IMR-90 (cell line): ENCODE measurements at places on chromosomes 1 and 21.

DNA sequence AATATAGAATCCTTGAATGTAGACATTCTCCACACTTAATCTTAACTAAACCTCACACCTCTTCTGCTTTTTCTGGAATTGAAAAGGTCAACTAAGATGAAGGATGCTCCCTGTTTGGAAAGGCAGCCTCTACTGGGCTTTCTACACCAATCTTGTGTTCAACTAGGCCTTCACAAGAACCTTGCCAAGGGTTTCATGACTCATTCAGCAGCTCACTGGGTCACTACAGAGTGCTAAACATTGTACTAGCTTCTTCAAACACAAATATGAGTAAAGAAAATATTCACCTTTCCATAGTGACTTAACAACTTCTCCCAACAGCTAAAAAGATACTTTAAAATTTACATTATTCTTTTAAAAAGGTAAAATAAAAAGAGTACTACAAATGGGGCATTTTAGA, 135.3 kb upstream of the PRMT6 start:
- DNase-seq: peak; percentile 38

GRCh38 chr1:87739704-87740103, 411.0 kb downstream of the LMO4 start:
- DNase-seq: no peak

DNA sequence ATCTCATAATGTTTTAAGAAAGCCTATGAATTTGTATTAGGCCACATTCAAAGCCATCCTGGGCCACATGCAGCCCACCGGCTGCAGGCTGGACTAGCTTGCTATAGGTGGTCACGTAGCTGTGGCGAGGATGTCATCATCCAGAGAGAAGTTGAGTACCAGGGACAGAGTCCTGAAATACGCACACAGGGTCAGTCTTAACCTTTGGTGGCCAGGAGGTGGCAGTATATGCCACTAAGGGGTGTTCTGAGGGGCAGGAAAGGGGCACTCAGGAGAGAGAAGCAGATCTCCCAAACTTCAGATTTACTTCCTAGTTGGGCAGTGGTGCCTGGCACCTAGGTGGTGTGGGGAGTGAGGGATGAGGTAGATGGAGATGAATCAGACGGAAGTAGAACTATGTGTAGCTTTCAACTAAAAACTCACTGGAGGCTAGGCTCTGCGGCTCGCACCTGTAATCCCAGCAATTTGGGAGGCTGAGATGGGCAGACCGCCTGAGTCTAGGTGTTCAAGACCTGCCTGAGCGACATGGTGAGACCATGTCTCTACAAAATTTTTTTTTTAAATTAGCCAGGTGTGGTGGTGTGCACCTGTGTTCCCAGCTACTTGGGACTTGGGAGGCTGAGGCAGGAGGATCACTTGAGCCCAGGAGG, 16.3 kb upstream of the CDK18 start:
- peak; percentile 59 for DNase-seq

DNA sequence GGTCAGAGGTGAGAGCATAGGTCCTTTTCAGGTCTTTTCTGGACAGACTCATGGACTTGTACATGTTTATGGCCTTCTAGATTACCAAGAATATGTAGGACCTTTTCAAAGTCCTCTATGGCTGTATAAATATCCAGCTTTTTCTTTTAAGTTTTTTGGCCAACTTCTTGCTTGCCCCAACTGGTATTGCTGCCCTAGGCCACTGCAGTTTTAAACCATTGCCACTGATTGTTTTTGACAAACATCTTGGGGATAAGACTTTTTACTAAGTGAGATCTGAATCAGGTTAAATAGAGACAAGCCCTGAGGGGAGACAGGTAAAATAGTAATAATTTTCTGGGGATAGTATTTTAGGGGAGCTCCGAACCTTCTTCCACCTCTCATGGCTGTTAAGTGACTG, 14.8 kb upstream of the DDR2 start:
- DNase-seq: no peak

DNA sequence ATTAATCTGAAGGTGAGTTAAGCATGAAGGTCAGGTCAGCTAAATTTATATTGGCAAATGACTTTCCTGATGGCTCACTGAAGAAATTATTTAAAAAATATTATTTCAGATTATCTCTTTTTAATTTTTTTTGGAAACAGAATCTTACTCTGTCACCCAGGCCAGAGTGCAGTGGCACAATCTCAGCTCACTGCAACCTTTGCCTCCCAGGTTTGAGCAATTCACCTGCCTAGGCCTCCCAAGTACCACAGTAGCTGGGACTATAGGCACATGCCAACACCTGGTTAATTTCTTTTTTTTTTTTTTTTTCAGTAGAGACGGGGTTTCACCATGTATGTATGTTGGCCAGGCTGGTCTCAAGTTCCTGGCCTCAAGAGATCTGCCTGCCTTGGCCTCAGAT, 976.7 kb downstream of the TTLL7 start:
- DNase-seq: no peak

- DNase-seq: no peak
These were observed 22.2 kb downstream of the FNDC5 start for GRCh38 chr1:32848354-32849063.

DNA sequence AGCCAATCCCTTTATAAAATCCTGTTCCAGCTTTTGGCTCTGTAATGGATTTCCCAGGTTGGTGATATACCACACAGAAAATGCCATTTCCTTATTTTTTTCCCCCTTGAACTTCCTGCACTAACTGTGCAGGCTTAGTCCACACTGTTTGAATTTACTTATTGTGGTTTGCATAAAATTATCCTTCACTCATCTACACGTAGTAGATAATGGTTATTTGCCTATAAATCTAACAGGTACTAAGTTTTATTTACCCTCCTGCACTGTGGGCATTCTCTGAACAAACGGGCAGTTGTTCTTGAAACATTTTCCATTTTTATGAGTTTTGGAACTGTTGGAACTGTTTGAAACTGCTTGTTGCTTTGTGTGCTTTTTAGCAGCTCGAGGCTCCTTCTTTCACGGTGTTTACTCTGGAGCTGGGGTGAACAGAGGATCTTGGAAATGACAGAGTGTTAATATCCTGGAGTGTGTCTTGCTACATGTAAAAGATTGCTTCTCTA, 23.0 kb upstream of the KIFAP3 start:
- DNase-seq: no peak

GRCh38 chr1:168470901-168471431, 72.8 kb downstream of the XCL2 start:
- peak; percentile 88 for DNase-seq

GRCh38 chr1:21232044-21232443, 55.3 kb upstream of the EIF4G3 start:
- peak; percentile 66 for DNase-seq

- no peak for DNase-seq
These were observed 17.6 kb upstream of the PEX10 start for GRCh38 chr1:2429780-2430591.

GRCh38 chr1:234680331-234680904, 70.4 kb upstream of the IRF2BP2 start:
- no peak for DNase-seq

DNA sequence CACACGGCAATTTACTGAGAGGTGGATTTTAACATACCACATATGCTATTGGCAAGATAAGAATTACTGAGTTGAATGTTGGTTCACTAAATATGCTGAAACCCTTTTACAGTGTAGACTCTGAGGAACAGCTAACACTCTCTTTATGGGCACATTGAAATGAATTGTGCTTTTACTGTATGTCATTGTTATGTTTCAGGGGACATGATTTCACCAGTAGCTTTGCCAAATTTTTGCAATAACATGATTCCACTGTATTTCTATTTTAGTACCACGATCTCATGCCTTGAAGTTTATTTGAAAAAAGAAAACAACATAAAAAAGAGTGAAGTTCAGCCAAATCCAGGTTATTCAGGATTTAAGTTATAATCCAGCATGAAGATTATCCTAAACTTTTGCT, 188.5 kb downstream of the HLX start:
- peak; percentile 21 for DNase-seq

DNA sequence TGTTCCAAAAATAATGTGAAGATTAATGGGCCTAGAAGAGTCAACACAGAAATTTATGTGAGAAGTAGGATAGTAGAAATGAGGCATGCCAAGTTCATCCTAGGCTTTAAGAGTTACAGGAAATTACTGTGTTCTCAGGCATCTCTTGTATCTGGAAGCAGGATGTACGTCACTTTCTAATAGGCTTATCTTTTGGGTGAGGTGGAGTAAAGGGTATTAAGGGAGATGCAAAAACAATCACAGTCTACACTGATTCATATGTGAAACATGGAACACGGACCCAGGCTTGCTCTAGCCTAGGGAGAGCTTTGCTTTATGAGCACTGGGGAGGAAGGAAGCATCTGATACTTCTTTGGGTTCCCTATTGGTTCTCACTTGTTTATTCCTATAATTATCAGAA, 84.5 kb upstream of the RGS4 start:
- DNase-seq: peak; percentile 94

- DNase-seq: peak; percentile 26
These were observed 575 bp downstream of the TRIM67 start for GRCh38 chr1:231162297-231162969.

DNA sequence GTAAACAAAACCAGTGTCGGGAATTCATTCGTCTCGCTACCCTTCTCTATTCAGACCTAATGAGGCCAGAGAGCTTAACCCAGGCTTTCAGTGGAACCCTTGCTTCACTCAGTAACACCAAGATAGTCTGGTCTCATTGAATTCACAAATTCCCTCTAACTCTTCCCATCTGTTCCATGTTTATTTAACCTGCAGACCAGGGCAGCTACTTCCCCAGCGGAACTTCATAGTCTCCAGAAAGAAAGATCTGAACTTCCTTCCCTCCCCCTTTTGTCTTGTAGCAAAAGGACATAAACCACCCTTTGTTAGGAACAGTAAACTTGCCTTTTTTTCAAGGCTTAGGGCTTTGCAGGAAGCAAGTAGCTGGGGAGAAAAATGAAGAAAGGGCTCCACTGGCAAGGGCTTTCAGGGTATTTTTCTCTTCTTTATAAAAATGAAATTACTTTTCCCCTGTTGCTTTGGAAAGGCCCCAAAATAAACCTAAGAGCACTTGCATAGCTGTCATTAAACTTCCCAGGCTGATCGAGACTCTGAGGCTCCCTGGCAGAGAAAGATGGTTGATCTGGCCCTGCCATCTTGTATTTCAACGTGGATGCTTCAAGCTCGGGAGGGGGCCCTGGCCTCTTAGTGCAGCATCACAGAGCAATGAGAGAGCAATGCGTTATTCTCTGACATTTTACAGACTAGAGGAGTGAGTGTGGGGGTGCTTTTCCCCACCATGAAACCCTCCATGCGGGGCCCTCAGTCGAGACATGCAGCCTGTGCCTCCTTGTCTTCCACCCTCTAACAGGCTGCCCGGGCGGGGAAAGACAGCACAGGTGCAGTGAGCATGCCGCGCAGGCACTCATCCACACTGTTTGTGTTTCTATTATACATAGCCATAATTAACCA, 30.0 kb downstream of the MIS18A start:
- DNase-seq: peak; percentile 4

DNA sequence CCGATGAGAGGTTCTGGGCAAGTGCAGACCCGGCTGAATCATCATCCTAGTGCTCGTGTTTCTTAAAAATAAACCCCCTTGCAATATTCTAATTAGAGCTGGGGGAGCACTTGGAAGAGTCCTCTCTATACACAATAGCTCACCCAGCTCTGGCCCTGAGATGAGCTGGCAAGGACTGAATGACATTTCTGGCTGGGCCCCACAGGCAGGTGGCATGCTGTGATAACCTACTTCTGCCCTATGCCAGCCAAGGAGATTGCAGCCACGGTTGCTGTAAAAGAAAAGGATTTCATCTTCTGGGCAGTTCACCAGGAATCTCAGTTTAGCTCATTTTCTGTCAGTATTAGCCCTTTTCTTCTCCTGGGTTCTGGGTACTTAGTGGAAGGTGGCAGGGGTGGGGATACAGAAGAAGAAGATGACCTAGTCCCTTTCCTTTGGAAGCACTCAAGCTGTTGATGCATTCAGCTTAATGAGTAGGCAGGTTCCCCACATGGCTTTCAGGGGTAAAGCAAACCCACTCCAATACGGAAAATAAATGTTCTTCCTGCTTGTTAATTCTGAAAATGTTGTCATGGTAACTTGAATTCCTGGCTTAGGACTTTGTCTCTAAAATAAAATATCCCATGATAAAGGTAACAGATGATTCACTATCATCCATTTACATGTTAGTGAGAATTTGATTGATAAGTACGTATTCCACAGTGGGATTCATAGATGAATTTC, 32.2 kb downstream of the VASH2 start:
- DNase-seq: peak; percentile 13

DNA sequence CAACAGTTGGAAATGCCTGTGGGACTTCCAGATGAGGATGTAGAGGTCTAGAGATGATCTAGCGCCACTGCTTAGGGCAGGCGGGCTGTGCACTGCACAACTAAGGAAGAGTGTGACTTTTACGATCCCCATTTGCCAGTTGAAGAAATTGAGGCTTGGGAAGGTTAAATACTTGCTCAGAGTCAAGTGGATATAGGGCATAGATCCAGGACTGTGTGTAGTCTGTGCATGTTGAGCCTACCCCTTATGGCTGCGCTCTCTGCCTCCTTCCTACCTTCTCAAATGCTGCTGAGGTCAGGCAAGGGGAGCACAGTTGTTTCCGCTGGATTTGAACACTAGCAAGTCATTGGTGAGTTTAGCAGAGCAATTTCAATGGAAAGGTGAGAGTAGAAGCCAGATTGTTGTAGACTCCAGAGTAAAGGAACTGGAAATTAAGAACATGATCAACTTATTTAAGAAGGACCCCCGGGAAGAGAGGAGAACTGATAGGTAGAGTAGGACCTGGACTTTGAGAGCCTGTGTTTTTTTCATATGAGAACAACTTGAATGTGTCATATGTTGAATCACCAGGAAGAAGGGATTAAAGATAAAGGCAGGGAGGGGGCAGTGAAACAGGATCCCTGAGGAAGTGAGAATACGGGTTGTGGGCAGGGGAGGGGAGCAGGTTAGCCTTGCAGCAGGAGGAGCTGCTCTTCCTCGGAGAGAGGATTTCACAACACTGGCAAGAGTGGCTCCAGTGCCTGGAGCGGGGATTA, 2.7 kb downstream of the CAPN2 start:
- DNase-seq: peak; percentile 96

GRCh38 chr1:153260585-153261280, 1.2 kb downstream of the LORICRIN start:
- DNase-seq: no peak

DNA sequence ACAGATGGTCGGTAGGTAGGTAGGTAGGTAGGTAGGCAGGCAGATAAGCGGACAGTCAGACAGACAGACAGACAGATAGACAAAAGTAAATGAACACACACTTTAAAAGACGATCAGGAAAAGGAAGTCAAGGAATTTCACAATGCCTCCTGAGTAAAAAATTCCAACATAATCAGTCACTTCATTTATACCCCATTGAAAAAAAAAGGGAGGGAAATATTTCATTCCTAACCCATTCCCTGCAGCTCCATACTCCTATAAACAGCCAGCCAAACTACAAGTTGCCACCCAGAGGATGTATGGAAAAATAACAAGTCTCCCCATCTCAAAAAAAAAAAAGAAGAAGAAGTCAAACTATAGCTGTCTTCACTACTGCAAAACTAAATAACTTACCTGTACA, 43.4 kb downstream of the ZZZ3 start:
- DNase-seq: peak; percentile 61

GRCh38 chr1:44229435-44230167, 16.3 kb downstream of the DMAP1 start:
- no peak for DNase-seq
